Activated CD8-positive, alpha-beta memory T cell treated with anti-CD3 and anti-CD28 coated beads, Interleukin-2, amount 50 U/mL, for 48 hours (primary cell): ENCODE measurements at places on chromosomes 1 and 21.

GRCh38 chr1:169486281-169487051 is 722 bp upstream of the SLC19A2 start:
- no peak for DNase-seq

- DNase-seq = no peak
These were observed 55.9 kb upstream of the SAMD13 start for GRCh38 chr1:84245563-84245962.

- DNase-seq = no peak
These were observed 49.1 kb upstream of the APOBEC4 start for GRCh38 chr1:183702087-183702812.

GRCh38 chr1:94514095-94514727 is 27.3 kb downstream of the F3 start:
- no peak for DNase-seq

DNA sequence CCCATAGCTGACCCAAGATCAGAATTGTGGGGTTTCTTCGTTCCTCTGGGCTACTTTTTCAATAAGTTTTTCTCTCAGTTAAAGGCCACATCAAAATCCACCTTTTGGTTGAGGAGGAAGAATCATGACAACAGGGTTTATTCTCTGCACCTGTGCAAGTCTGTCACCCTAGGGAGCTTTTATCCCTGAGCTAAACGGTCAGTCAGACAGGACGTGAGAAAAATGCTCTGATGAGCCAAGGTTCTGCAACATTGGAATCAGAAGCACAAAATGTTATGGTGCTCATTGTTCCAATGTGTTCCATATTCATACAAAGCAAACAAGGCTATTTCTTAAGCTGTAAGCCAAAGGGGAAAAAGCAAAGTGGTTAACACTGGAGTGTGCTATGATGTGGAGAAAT is 7.4 kb upstream of the ERICH3 start:
- DNase-seq = no peak

- no peak for DNase-seq
These were observed 138.1 kb upstream of the KCNJ6 start for GRCh38 chr21:38054334-38054733.

DNA sequence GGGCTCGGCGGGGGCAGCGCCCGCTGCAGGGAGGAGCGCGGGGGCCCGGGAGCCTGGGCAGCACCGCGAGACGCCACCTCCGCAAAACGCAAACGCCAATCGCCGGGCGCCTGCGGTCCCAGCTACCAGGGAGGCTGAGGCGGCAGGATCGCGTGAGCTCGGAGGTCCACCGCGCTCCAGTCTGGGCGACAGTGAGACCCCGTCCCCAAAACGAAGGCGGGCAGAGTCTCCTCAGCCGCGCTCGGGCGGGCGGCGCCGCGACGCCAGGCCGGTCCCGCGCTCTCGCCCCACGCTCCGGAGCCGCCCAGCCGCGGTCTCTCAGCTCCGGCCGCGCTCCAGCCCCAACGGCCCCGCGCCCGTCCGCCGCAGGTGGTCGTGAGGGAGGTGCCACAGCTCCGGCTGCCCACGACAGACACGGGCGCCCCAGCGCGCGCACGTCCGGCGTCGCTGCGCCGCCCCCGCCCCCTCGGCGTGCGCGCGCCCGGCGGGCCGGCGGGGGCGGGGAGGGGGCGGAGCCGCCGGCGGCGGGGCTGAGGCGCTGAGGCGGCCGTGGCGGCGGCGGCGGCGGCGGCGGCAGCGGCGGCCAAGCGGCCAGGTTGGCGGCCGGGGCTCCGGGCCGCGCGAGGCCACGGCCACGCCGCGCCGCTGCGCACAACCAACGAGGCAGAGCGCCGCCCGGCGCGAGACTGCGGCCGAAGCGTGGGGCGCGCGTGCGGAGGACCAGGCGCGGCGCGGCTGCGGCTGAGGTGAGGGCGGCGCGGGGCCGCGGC is at the start of gene ADARB1:
ADARB1 (plus strand) TSS at position 533 of the 770 bp plus-strand sequence. CDS start 97,077 bp downstream, outside the sequence.
- DNase-seq = peak; percentile 84

DNA sequence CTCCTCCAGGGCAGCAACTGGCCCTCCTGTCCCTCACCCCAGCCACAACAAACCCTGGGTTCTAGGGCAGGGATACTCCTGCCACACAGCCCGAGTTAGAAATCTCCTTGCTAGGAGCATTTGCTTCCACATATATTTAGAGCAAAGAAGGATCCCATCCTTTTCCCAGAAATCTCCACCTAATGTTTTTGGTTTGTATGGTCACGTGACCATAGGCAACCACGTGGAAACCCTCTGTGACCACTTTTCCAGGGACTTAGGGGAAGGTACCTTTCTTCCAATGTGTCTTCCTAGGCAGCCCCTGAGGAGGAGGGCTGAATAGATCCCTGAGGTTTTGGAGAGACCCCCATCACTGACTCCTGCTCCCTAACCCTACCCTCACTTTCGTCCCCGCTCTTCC is 25.5 kb downstream of the VANGL2 start:
- peak; percentile 45 for DNase-seq

GRCh38 chr1:224740685-224741052 is 124.6 kb downstream of the CNIH3 start:
- DNase-seq = no peak

GRCh38 chr21:45830221-45830640 is 151.3 kb upstream of the COL6A1 start:
- DNase-seq = peak; percentile 43

GRCh38 chr1:41917835-41918449 is 780 bp downstream of the HIVEP3 start:
- DNase-seq = peak; percentile 80

- DNase-seq = no peak
These were observed 308.1 kb downstream of the ADGRL2 start for GRCh38 chr1:82108843-82109242.

DNA sequence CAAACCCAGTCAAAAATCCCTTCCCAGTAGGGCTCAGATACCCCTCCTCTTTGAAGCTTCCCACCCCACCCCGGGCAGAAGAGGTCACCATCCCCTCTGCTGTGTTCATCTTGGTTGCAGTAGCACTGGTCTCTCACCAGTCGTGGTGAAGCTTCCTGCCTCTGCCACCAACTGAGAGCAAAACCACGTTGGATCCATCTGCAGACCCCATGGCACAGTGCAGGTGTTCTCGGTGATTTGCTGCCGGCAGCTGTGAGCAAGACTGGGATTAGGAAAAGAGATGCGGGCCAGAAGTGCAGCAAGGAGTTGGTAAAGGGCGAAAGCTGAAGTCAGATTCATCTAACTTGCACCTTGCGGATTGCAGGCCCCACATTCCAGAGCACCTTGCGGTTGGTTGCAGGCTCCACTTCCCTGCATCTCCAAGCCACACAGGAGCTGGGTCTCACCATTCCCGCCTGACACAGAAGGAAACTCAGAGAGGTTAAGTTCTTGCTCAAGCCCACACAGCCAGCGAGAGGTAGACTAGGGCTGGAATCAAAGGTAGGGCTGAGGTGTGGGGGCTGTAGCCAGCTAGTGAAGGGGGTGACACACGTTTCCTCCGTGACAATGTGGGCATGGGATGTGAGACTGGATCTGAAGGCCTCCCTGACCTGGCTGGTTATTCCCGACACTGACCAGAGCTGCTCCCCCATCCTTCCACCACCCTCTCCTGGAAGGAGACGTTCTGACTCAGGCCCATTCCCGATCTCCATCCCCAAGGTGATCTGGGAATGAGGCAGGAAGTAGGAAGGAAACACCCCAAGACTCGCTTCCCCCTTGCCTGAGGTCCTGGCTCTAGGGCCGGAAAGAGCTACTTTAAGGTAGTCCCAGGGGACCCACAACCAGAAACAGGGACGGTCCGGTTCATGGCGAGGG is 3.3 kb upstream of the FAM110D start:
- no peak for DNase-seq

DNA sequence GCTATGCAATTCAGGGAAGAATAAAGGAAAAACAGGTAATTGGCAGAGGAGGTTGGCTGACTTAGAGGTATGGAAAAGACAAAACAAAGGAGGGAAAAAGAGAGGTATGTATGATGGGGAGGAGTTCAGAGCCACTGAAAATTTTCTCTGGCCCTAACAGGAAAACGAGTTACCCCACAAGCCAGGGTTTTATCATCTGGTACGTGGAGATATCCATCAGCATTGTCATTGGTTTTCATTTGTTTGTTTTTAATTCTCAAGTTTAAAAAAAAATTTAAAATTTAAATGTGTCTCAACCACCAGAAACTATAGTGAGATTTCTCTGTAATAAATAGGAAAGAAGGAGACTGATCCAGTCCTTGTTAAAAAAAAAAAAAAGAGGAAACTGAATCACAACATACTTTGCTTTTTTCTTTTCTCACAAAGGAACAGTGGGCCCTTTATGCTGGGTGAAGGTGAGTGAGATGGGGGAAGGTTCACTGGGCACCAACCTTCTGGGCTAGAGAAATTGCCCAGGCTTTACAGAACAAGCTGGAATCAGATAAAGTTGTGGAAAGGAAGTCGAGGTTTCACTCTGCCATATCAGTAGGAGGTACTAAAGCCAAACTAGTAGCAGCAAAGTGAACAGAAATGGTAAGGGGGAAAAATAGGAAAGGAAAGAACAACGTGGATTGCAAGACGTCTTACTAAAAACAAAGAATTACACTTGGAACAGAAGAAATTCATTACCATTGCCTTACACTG is 2.7 kb downstream of the IFNAR2 start:
- DNase-seq = no peak

DNA sequence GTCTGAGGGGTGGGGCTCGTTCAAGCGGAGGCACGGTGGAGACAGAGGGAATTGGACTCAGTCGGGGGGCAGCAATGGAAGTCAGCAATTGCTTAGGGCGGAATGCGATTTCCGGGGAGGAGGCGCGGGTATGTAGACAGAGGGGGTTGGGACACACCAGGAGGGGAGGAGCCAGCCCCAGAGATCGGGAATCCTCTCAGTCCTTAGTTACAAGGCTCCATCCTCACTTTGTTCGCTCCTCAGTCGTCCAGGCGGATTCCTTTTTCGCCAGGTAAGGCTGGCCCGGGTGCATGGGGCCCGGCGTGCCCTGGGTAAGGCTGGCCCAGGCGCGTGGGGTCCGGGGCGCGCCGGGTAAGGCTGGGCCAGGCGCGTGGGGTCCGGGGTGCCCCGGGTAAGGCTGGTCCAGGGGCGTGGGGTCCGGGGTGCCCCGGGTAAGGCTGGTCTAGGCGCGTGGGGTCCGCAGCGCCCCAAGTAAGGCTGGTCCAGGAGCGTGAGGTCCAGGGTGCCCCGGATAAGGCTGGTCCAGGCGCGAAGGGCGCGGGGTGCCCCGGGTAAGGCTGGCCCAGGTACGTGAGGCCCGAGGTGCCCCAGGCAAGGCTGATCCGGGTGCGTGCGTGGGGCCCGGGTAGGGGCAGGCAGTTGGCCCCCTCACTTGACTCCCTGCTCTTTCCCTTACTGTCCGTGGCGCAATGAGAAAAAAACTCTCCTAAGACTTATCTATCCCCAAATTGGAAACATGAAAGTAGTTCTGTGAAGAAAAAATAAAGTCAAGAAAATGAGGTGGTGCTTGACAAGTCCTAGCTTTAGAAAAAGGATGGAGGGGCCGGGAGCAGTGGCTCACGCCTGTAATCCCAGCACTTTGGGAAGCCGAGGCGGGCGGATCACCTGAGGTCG is at the start of gene L1TD1:
L1TD1 (plus strand) TSS at position 199 of the 894 bp plus-strand sequence. CDS start 11,780 bp downstream, outside the sequence.
- DNase-seq = no peak

- no peak for DNase-seq
These were observed 47.3 kb upstream of the SSBP3 start for GRCh38 chr1:54453509-54453908.

DNA sequence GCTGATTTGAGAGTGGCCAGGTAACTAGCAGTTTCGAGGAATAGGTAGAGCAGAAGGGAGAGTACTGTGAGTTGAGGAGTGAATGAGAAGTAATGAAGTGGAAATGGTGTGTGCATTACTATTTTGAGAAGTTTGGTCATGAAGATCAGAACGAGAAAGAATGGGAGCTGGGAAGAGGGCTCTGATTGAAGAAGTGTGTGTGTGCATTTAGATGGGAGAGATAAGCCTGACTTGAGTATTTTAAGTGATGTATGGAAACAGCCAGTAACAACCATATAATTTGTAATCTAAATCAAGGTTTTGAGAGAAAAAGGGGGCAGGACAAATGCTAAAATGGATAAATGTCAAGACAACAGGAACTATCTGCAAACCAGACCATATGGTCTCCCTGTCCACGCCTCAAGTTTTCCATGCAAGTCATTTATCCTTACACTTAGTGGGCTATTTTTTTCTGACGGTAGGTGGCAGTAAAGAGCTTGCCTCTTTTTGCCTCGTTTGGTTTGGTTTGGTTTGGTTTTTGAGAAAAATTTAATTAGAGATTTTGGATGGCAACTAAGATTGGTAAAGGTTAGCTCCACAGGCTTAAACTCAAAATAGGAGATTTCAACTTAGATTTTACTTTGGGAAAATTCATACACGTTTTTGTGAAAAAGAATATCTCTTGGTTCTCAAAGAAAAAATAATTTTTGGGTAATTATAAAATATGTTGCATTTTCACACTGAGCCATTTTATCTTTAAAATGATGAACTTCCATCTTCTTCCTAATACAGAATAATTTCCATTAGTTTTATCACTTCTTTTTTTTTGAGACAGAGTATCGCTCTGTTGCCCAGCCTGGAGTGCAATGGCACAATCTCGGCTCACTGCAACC is 9.5 kb upstream of the B3GALNT2 start:
- DNase-seq = no peak

GRCh38 chr1:14945132-14946010 is 208.2 kb upstream of the TMEM51 start:
- no peak for DNase-seq

- no peak for DNase-seq
These were observed 58.1 kb upstream of the IGSF5 start for GRCh38 chr21:39686646-39687468.

DNA sequence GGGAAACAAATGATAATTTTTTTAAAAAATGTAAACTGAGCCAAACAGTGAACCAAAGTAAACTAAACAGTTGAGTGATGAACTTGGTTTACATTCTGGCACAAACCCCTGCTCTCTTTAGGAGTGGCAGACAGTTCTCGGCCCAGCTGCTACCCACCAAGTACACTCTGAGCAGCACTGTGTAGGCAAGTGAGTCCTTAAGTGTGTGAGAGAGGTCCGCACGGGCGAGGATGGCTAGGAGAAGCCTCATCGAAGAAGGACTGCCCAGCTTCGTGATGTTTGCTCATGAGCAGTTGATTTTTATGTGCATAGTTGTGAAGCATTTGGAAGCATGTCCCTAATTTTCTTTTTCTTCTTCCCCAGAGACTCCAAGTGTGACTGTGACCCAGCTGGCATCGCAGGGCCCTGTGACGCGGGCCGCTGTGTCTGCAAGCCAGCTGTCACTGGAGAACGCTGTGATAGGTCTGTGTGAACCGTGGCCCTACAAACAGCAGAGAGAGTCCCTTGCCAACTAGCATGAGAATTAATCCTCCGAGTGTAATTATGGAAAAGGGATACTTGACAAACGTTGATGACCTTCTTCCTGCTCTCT is 32.1 kb downstream of the LAMC2 start:
- no peak for DNase-seq

DNA sequence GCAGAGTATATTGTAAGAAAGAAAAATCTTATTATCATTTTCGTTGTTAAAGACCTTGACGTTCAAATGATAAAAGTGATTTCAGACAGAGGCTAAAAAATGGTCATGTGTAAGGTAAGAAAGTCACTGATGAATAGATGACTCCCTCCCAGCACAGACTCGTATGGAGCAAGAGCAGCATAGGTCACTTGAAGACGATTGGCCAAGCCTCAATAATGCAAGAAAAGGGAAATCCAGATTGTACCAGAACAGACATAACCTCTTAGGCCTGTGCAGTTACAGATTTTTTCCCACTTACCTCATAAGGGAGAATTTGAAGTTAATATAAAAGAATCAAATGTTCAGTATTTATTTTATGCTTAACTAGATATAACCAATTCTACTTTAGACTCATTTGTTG is 16.3 kb upstream of the OLFML2B start:
- DNase-seq = no peak

GRCh38 chr1:182754087-182754486 is 35.5 kb upstream of the NPL start:
- DNase-seq = no peak

- DNase-seq = no peak
These were observed 27.4 kb downstream of the KCNJ15 start for GRCh38 chr21:38284216-38284615.
